Prostate gland (tissue), 2 donors: ENCODE measurements at places on chromosomes 12 and 14. TPM values are rescaled to one million over a fixed set of nuclear protein-coding genes. Genes with fewer than 3 reads are reported as not detected.

The GPR84 gene
- total RNA-seq: not detected

The EPYC gene
- total RNA-seq: not detected

GRCh38 chr12:31496257-31496656 is 94.7 kb downstream of the DENND5B start:
- H3K4me1 ChIP-seq: no peaks in the 10 kb centered on the region
- H3K4me3 ChIP-seq: no peak overlapping the region
- H3K27ac ChIP-seq: no peak overlapping the region
- DNase-seq: no peak
- H3K36me3 ChIP-seq: no peaks in the 10 kb centered on the region

- peak; percentile 78 for DNase-seq
- no peak overlapping the region for H3K4me3 ChIP-seq
- no peaks in the 10 kb centered on the region for H3K4me1 ChIP-seq
- H3K27me3 ChIP-seq: no peaks in the 10 kb centered on the region
- no peak overlapping the region for H3K27ac ChIP-seq
These were observed 126.0 kb upstream of the PARP11 start for GRCh38 chr12:3998968-3999792.

DNA sequence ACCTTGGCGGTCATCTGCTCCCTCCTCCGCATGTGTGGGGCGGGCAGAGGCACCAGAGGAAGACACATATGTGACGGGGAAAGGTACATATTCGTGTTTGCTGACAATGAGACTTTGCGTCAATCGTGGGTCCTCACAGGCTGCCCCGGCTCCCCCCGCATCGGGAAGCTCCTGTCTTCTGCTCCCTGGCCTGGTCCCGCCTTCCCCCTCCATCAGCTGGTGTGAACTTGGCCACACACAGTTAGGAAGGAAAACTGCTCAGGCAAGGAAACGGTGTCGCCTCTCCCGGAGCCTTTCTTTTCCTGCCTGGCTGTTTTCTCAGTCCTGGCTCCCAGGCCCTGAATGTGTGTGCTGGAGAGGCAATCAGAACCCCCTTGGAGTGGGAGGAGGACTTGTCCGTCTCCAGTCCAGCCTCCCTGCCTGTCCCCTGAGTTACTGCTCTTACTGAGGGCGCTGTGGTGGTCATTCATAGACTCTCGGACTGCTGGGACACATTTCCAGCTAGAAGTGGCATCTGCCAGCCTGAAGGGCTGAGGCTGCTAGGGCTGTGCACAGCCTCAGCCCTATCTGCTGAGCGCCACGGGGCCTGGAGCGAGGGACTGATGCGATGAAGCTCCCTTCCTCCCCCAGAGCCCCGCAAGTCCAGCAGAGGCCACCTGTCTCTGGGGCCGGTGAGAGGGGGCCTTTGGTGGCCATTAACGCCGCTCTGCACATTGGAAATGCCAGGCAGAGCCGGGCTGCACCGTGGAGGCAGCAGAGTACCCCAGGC is 44.2 kb upstream of the TSPAN9 start:
- no peak overlapping the region for H3K27ac ChIP-seq
- no peaks in the 10 kb centered on the region for H3K4me1 ChIP-seq
- H3K27me3 ChIP-seq: no peaks in the 10 kb centered on the region
- H3K36me3 ChIP-seq: no peaks in the 10 kb centered on the region
- no peak overlapping the region for H3K4me3 ChIP-seq

- H3K27ac ChIP-seq: no peak overlapping the region
- H3K36me3 ChIP-seq: no peaks in the 10 kb centered on the region
- no peaks in the 10 kb centered on the region for H3K4me1 ChIP-seq
- no peak overlapping the region for H3K4me3 ChIP-seq
- H3K27me3 ChIP-seq: no peaks in the 10 kb centered on the region
- no peak for DNase-seq
These were observed 83.3 kb downstream of the PLEKHG7 start for GRCh38 chr12:92786045-92786444.

DNA sequence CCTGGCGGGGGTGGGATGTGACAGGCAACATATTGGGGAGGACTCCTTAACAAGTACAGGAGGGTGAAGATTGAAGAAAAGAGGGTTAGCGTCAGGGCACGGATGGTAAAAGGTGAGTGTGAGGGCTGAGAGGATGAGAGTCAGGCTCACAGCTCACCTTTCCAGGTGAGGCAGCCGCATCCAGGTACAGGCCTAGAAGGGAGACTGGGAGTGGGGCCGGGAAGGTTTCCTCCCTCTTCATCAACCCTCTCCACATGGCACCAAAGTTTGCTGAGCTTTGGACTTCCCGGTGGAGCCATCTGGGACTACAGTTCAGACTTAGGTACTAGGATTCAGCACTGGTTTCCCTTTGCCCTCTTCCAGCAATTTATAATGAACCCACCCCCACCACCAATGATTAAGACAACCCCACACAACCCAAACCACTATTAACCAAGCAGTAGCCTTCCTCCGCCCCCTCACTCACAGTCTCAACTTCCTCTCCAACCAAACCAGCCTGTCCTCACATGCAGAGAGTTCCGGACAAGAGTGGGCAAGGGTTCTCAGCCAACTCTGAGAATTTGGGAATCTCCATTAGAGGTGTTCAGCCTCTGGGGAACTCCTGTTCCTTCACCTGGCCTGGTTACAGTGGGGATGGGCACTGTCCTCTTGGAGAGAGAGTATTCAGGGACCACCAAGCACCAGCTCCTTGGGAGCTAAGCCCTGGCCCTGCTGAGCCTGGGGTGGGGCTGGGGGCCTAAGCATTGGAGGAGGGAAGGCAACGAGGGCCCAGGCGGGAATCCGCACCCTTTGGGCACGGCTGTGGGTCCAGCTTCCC is 2.4 kb upstream of the HOXC4 start:
- no peaks in the 10 kb centered on the region for H3K4me1 ChIP-seq
- no peaks in the 10 kb centered on the region for H3K36me3 ChIP-seq
- no peak for DNase-seq

DNA sequence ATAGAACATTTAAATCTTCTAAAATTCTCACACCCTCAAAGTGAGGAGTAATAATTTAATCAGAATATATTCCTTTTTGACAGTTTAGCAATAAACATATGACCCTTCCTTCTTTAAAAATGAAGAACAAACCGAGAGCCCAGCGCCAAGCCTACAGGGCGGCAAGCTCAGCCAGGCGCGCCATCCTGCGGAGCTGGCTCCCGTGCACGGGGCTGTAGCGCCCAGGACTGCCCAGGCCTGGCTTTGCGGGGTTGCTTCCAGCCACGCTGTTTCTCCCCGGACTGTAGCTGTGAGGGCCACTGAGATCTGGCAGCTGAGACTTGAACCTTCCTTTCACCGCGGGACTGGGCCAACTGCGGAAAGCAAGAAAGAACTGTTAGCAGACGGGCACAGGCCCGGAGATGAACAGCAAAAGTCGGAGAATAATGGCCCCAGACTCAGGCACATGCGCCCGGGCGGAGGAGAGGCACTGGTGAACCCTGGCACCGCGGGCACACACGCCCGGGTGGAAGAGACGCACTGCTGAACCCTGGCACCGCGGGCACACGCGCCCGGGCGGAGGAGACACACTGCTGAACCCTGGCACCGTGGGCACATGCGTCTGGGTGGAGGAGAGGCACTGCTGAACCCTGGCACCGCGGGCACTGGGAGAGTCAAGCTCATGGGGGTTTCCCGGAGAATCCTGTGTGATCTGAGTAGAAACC is 16.6 kb downstream of the PGAM5 start:
- peaks cover 12% of the 10 kb centered on the region for H3K36me3 ChIP-seq
- H3K27ac ChIP-seq: no peak overlapping the region
- no peaks in the 10 kb centered on the region for H3K4me1 ChIP-seq
